ENCODE measurements at places on chromosomes 1 and 21.

DNA sequence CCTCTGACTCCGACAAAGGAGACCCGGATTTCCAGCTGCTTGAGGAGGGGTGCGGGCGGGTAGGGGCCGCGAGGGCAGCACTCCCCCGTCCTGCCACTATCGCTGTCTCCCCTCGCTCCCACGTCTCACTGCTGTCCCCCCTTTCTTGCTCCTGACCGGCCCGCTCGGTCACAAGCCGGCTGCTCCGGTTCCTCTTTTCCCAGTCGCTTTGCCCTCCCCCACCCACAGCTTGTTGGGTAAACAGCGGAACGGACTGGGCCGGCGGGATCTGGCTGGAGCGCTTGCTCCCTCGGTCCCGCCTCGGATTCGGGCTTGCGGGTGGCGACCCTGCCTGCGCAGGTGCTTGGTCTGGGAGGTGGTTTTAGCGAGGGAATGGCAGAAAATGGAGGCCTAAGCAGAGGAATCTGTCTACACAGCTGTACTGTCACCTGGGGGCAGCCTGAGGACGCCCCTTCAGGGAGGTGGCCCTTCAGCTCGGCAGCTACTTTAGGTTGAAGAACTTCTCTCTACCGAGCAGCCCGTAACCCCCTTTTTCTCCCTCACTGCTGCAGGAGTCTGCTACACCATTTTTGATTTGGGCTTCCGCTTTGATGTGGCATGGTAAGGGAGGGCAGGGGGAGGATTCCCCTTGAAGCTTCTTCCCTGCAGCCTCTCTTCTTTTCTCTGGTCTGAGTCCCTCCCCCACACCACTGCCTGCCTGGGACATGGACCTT is 645 bp downstream of the ATP6V0B start:
- no peak for DNase-seq

GRCh38 chr21:30979054-30979453 is 59.2 kb downstream of the KRTAP19-8 start:
- no peak for DNase-seq

- DNase-seq: no peak
Observed at GRCh38 chr1:37305841-37306240, 168.5 kb upstream of the ZC3H12A start.

DNA sequence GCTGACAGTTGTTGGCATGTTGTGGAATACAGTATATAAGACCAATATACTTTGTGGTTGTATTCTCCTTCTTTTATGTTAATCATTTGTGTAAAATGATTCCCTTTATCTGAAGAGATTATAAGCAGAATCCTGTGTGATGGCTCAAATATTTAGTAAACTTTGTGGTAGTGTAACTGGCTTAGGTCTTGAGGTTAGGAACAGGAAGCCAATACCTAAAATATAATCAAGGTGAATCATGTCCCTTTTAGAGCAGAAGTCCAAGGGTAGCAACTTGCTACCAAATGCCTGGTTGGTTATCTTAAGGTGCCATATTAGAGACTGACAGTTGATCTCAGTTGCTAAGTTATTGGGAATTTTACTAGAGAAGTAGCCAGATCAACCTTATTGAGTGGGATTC is 398.5 kb upstream of the ADAMTS5 start:
- DNase-seq: no peak

DNA sequence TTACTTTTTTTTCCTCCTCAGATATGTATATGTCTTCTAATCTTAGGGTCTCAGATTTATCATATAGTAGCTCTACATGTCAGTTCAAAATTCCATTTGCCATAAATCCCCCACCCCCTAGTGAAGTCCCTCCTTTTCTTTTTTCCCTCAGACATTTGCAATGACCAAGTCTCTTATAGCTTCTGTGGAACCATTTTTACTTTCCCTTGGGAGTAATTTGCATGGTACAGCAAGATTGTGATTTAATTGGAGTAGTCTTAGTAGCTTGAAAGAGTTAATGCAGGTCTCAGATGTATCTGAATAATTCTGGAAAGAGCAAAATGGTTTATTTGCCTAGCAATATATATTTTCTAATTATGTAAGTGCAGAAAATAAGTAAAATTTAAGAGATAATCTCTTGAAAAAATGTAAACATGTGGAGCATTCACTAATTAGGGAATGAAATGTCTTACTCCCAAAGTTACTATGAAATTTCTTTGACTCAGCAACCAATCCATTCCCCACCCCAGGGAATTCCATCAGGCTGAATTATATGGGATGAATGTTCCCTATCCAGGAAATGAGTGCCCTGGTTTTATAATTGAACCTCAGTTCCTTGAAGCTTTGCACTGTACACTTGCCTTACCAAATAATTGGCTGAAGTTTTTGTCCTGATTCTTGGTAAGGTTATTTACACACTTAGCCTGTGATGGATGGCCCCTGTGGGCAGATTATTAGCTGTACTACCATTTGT is 267.0 kb downstream of the DNM3 start:
- DNase-seq: no peak

DNA sequence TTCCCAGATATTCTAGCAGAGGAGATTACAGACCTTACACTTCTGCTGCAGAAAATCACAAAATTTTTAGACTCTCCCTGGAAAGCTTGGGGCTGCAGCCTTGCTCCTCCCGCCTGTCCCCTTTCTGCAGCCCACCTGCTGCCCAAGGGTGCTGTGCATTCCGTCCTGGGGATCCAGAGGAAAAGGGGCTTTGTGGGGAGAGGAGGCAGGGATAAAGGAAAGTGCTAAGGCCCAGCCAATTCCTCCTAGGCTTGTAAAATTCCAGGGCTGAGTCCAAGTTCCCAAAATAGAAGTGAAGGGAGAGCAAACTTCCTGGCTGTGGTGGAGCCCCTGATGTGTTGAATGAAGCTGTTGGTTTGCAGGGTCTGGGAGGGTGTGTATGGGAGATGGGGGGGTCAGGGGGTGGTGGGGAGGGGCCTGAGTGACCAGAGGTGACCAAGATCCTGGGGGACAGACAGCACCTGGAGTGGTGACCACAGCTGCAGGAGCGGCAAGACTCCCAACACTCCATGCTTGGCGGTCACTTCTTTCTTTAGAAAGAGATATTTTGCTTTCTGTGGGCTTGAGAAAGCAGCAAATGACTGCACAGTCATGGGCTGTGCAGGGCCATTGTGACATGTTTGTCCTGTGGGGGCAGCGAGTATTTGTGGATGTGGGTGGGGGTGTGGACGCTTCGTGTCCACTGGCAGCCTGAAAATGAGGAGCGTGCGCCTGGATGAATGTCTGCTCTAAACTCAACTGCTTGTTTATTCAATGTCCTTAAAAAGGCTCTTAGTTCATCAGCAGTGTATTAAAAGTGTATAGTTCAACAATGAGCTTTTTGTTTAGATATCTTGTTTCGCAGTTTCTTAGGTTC is 68.4 kb downstream of the TLR5 start:
- DNase-seq: no peak

DNA sequence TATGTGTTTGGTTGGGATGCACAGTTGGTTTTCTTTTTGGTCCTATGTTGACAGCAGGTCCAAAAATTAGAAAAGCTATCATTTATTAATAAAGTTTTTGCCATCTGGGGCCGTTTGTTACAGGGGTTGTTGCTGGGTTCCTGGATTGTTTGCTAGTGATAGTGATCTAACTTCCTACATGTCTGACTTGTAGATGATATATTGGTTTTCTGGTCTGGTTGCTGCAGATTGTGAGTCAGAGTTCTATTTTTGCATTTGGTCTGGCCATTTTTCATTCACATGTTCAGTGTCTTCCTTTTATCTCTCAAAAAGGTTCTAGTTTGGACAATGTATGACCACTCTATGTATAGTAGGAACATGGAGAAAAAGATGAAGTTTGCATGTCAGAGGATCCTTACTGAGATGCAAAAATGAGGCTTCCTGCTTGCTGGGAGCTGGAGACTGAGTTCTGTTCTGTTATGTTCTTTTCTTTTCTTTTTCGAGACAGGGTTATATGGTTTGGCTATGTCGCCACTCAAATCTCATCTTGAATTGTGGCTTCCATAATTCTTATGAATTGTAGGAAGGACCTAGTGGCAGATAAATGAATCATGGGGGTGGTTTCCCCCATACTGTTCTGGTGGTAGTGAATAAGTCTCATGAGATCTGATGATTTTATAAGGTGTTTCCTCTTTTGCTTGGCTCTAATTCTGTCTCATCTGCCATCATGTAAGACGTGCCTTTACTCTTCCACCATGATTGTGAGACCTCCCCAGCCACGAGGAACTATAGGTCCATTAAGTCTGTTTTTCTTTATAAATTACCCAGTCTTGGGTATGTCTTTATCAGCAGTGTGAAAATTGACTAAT is 4.2 kb upstream of the NVL start:
- no peak for DNase-seq

DNA sequence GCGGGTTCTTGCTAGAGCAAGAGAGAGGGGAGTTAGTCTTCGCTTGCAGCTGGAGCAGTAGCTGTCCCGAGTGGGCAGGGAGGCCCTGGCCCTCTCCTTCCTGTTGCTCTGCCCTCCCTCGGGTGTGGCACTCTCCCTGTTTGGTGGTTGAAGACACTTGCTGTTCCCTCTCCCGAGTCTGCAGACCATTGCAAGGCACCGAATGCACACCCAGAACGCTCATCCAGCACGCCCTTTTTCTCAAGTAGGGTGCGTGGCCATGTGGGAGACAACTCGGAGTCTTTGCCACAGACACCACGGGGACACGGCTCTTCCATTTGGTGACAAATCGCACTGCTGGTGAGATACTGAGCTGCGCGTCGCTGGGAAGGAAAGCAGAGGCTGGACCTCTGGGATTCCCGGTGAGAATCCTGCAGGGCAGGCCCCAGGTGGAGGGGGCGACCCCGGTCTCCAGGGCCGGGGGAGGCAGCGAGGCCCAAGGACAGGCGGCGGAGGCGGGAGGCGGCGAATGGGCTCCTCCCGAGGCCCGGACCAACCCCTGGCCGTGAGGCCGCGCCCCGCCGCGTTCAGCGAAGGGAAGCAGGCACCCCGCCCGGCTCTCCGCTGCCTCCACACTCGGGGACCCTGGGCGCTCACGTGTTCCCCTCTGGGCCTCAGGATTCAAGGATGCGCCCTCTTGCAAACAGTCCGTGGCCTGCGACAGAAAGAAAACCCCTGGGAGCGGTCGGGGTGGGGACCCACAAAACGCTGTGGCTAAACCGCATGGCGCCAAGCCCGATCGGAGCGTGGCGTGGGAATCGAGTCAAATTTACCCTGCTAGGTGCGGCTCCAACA is 10.4 kb upstream of the TMEM200B start:
- DNase-seq: no peak

DNA sequence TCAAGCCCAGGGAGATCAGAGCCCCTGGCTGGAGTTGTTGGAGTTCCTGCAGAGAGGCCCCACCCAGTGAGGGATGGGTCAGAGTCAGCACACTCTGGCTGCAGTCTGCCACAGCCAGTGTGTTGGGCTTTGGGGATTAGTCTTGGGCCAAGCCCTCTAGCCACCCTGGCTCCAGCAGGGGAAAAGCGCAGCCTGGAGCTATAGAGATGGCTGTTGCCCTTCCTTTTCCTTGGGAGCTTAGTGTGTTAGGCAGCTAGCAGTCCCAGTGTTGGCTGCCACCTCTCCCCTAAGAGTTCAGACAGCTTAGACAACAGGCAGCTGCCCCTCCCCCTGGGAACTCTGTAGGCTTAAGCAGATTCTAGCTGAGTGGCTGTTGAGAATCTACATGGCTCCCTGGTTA is 45.1 kb downstream of the DPT start:
- DNase-seq: no peak

DNA sequence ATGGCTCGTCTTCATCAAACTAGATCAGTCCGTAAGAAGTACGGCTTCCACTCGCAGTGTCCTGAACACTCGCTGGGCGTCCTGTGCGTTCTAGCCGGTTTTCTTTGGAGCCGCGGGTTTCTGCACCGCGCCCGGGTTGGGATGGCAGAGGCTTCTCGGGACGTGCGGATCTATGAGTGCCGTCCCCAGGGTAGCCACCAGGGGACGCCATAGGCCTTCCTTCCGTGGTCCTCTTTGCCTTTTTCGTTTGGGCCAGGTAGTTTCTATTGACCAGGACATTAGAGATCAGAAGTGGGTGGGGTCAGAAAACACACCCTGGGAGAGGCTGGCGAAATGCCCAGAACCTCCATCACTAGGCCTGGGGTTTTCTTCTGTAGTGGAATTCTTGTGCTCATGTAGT is 273.8 kb downstream of the FAM72C start:
- DNase-seq: no peak

DNA sequence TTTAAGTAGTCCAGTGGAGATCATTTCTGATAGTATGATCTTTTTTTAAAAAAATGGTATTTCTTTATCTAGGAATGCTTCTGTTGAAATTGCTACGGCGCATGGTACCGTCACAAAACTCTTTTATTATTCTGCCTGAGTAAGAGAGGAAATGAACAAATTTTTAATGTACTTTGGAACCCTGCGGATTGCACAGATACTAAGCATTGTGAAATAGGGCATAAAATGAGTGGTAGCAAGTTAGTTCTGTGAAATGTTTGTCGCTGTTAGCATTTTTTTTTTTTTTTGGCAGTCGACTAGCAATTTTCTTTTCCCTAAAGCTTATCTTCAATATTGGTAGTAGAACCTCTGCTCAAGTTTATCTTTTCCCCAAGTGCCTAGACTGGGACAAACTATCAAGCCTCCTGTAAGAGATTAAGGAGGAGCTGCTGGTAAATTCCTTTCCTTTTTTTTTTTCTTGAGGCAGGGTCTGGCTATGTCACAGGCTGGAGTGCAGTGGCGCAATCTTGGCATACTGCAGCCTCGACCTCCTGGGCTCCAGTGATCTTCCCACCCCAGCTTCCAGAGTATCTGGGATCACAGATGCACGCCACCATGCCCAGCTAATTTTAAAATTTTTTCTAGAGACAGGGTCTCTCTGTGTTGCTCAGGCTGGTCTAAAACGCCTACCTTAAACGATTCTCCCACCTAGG is 2.2 kb downstream of the ITSN1 start:
- no peak for DNase-seq

DNA sequence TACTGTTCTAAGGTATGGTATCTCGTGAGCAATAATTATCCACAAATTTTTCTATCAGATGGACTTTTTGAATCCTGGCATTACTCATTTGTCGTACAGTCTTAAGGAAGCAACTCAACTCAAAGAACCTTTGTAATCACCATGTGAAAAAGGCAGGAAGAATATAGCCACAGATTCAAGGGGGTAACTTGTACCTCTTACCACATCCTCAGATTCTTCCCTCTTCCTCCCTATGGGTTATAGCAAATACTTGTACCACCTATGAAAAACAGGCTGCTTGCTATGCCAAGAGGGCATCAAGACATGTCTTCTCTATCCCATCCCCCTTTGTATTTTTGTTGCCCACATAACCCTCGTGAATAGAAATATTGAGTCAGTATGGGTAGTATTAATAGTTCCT is 616.6 kb upstream of the USP24 start:
- no peak for DNase-seq

GRCh38 chr1:161721738-161722343 is 497 bp downstream of the FCRLB start:
- DNase-seq: no peak
